ENCODE measurements at places on chromosomes 7 and 10.

GRCh38 chr7:141864765-141865447 is 23.6 kb upstream of the PRSS37 start:
- DNase-seq: no peak

DNA sequence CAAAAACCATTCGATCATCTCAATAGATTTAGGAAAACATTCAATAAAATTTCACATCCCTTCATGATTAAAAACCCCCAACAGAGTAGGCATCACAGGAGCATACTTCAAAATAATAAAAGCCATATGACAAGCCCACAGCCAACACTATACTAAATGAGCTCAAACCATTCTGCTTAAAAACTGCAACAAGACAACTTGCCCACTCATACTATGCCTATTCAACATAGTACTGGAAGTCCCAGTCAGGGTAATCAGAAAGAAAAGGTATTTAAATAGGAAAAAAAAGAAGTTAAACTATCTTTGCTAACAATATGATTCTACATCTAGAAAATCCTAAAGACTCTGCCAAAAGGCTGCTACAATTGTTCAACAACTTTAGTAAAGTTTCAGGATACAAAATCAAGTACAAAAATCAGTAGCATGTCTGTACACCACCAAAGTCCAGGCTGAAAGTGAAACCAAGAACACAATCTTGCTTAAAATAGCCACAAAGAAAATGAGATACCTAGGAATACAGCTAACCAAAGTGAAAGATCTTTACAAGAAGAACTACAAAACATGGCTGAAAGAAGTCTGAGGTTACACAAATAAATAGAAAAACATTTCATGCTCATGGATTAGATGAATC is 882.6 kb downstream of the GRM8 start:
- no peak for DNase-seq

DNA sequence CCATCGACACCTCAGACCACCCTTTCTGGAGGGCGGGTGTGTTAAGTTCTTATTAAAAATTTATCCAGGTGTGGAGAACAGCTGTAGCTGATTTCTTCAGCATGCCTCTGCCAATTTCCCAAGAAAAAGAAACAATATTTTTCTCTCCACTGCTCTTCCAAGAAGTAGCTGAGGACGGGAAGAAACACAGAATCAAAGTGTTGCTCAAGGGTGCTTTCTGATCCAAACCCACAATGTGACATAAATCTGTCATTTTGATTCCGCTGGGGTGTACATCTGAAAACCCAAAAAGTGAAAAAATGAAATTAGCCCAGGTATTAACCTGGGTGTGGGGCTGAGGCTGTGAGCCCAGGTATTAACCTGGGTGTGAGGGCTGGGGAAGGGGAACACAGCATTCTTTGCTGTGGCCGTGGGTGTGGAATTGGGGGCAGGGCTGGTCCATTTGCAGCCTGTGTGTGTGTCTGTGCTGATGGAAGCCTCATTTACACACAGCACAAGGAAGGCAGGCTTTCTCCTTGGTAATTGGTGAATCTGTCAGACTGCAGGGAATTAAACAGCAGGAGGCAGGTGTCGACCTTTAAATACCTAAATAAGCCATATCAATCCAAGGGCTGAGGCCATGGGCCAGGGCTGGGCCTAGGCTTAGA is 48.4 kb upstream of the CCDC3 start:
- DNase-seq: peak; percentile 75

GRCh38 chr7:157751406-157751805 is 414.6 kb downstream of the DNAJB6 start:
- no peak for DNase-seq

- DNase-seq: no peak
Measured at GRCh38 chr10:118108194-118109026, 61.7 kb upstream of the RAB11FIP2 start.

DNA sequence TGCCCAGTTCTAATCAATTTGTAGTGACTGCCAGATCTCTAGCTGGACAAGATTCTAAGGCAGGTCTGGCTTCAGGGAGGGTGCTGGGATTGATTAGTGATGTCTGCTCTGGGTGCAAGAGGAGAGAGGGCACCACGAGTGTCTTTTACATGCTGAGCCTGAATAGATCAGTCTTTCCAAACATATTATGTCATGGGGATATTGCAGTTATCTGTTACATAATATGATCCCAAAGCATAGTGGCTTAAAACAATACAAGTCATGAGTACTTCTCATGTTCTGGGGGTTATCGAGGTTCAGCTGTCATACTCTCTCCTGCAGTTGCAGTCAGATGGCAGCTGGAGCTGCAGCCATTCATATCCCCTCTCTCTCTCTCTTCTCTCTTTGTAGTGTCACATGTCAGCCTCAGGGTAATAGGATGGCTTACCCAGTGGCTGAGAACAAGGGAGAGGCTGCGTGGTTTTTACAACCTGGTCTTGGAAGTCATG is 26.0 kb downstream of the SLC29A3 start:
- no peak for DNase-seq

DNA sequence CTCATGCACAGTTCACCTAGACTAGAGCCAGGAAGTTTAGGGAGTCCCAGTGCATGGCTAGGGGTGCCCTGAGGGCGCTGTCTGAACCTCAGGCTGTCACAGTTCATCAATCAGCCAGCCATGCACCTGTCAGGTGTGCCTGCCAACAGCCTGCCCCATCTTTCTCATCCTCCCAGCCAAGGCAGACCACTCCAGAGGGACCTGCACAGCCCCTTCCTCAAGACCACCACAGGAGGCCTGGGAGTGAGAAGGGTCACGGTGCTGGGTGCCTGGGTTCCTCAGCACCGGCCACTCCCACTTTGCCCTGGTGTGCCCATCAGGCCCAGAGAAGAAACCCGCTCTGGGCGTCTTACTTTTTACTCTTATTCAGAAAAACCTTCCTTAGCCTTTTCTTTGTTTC is 8.4 kb downstream of the ATP6V1F start:
- no peak for DNase-seq

GRCh38 chr7:16585540-16585939 is 58.9 kb downstream of the LRRC72 start:
- no peak for DNase-seq

DNA sequence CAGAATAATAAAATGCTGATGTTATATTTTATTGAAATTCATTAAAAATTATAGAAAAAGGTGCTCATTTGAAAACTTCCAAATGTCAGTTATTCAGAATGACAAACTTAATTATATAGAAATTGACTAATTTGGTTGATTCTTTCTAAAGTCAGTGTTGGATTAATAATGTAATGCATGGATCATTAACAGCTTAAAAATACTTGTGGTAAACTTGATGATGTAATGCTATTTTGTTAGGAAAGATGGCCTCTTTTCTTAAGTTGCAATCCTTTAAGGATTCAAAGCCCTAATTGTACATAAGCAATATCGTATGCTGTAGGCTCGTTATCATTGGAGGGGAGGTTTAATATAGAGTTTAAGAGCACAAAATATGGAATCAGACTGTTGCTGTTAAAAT is 141.2 kb downstream of the ZEB1 start:
- DNase-seq: no peak

GRCh38 chr10:102200751-102201640 is 25.1 kb upstream of the ELOVL3 start:
- DNase-seq: no peak

- DNase-seq: no peak
Measured at GRCh38 chr7:157514746-157515145, 177.9 kb downstream of the DNAJB6 start.

GRCh38 chr7:113519472-113519871 is 399.3 kb downstream of the PPP1R3A start:
- no peak for DNase-seq

DNA sequence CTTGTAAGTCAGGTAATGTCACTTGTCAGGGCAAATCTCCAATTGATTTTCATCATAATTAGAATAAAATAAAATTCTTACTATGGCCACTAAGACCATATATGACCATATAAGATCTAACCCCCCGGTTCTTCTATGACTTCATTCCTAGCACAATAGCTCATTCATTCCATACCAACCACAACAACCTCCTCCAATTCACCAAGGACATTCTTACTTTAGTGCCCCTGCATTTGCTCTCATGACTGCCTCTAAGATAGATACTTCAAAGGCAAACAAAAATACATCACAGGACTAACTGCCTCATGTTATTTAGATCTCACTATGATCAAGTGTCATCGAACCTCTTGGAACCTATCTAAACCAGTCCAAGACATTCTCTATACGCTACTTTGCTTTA is 90.8 kb downstream of the SNX13 start:
- no peak for DNase-seq

DNA sequence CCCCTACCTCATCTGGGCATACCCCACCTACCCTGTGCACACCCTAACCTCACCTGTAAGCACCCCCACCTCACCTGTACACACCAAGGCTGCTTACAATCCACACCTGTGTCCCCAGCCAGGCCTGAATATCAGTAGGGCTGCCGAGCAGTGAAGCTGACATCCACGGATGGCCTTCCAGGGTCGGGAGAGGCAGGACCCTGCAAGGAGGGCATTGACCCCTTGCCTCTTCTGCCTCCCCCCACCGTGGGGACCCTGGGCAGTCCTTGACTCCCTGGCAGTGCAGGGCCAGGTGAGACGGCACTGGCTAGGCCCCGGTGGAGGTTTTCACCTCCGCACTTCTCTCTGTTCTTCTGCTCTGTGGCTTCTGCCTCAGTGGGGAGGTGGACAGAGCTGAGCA is 37.6 kb upstream of the ELFN1 start:
- no peak for DNase-seq

GRCh38 chr7:135274495-135275268 is 41.0 kb downstream of the STRA8 start:
- peak; percentile 94 for DNase-seq

GRCh38 chr10:78616125-78616695 is 452.6 kb upstream of the ZMIZ1 start:
- DNase-seq: peak; percentile 43

- no peak for DNase-seq
Measured at GRCh38 chr10:77492368-77492994, 145.1 kb downstream of the KCNMA1 start.

DNA sequence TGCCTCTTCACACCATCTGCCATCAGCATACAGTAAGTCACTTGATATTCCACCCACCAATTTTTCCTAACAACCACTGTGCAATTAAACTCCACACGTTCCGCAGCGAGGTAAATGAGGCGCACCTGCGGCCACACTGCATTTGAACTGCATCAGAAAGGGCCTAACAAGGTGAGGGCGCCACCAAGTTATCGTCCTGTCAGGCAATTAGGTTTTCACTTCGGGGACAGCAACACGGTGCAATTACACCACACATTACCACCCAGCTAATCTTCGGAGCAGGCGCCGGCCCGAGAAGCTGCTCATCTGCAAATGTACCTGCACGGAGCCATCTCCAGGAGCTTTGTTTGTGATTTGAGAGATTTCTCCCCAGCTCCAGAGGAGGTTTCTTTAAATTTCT is 84.4 kb downstream of the EBF3 start:
- no peak for DNase-seq

GRCh38 chr10:95291365-95292039 is 699 bp upstream of the PDLIM1 start:
- no peak for DNase-seq

GRCh38 chr7:50396856-50397255 is 53.3 kb downstream of the FIGNL1 start:
- no peak for DNase-seq

GRCh38 chr7:104529567-104529966 is 201.2 kb downstream of the LHFPL3 start:
- no peak for DNase-seq

DNA sequence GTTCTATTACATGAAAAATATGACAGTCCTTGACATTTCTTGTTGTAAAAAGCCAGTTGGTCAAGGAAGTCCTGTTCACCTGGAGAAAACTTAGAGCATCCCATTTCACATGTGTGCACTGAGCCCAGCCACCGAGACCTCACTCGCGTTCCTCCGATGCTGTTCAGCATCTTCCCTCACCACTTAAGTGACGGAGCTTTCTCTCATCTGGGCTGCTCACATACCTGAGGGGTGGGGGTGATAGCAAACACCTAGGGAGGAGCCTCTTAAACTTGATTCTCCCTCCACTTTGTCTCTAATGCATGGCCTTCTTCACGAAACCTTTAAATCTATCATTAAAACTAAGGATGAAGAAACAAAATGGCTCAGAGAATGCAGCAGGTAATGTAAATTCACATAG is 950.2 kb downstream of the GATA3 start:
- no peak for DNase-seq

DNA sequence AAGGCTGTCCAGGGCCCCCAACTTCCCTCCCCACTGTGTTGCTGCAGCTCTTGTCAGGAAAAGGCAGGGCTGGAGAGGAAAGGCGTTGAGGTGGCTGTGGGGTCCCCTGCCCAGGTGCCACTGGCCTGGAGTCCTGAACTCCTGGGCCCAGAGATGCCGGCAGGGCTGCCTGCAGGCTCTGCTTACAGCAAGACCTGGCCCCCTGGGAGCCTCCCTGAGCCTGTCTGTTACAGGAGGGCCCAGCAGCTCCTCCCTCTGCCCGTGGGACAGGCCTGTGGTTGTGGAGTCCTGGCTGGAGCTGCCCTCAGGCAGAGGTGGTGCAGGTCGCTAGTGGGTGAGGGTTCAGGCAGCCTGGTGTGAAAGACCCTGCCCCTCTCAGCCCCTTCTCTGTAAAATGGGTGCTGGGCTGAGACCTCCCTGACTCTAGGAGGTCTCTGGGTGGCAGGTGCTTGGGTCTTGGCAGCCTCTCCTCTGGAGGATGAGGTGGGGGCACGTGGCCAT is 9.9 kb downstream of the ANTXRL start:
- DNase-seq: no peak

GRCh38 chr10:17122726-17123661 is 6.6 kb downstream of the CUBN start:
- DNase-seq: no peak

DNA sequence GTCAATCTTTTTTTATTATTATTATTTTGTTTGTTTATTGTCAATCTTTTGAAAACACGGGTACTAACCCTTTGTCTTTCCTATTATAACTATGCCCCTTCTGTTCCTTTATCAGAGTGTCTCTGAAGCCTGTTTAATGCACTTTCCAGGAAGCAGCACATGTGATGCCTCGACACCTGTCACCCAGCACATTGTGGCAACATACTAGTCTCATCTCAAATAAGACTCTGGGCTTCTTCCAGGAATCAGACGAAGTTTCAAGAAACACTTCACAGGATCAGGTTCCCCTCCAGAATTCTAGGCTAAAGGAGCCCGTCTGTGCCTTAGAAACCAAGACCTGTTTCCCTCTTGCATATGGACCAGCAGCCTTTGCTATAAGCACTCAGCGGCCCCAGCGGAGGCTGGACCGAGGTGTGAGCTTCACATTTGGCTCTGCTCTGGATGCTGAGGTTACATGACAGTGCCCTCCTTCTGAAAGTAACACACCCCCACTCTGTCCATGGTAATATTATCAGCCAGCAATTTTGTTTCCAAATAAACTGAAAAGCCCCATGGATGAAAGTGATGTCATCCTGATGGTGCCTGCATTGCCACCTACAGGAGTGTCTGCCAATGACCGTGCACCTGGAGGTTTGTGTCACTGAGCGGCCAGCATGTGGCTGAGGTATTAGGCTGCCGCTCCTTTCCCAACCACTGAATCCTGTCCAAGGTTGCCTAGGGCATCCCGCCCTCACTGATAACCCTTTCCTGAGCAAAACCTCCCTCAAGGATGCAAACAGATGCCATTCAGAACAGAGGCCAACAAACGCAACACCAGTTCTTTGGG is 38.1 kb downstream of the MKI67 start:
- DNase-seq: peak; percentile 80

All from endodermal cell (in vitro differentiated cells).